GM12878 (cell line): ENCODE measurements at places on chromosomes 3 and 15.

DNA sequence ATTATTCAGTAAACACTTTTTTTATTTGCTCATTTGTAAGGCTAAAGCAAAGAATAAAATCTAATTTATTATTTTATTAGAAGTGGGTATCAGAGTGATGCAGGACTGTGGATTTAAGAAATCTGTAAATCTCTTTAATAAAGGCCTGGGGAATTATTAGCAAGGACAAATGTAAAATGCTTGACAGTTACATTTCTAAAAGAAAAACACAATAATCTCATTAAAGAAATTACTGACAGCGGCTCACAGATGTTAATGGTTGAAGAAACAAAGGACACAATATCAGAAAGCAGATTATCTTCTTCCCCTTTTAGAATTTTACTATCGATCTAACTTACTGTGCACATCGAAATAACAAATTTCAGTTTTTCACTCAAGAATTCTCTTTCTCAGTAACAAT lies 262.1 kb upstream of the MEIS2 start:
- DNase-seq = no peak

GRCh38 chr15:60939389-60939788 lies 289.7 kb downstream of the RORA start:
- no peak for DNase-seq

- no peak for DNase-seq
Measured at GRCh38 chr15:79769933-79770759, 126.7 kb downstream of the MTHFS start.

GRCh38 chr3:9087831-9088413 lies 124.7 kb upstream of the RAD18 start:
- DNase-seq = no peak

GRCh38 chr3:160779040-160779439 lies 23.0 kb downstream of the PPM1L start:
- no peak for DNase-seq

GRCh38 chr15:56839641-56840040 lies 78.8 kb upstream of the TCF12 start:
- DNase-seq = no peak

GRCh38 chr15:94174399-94174802 lies 57.0 kb upstream of the MCTP2 start:
- peak; percentile 30 for DNase-seq

- DNase-seq = no peak
Measured at GRCh38 chr15:73346735-73347312, 21.9 kb downstream of the HCN4 start.
